Activated CD4-positive, alpha-beta T cell treated with anti-CD3 and anti-CD28 coated beads for 48 hours (primary cell): ENCODE measurements at places on chromosomes 2 and 18.

GRCh38 chr2:232085826-232086425 lies 124.4 kb downstream of the DIS3L2 start:
- DNase-seq = no peak

- DNase-seq = no peak
Observed at GRCh38 chr2:230137902-230138539, 69.3 kb upstream of the SLC16A14 start.

DNA sequence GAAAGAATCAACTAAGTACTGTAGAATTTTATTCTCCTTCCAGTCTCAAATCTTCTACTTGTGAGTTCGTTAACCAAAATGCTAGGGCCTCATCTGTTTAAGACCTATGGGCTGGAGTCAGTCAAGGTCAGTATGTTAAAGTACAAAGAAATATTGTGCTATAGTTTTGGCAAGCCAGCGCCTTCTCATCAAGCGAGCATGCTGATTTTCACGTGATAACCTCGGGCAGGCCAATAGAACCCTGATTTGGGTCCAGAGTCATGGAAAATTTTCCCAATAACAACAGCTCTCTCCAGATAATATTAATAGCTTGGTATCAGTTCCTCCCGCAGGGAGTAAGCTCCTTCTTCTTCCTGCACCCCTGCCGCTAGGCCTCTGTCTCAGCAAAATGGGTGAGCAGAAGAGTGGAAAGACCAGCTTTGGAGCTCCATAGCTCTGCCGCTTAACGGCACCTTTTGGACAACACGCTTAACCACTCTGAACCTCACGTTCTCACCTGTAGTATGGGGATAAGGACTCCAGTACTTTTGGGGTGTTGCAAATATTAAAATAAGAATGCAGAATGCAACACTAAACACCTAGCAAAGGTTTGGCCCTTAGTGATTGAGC lies 11.7 kb downstream of the CABLES1 start:
- DNase-seq = no peak

DNA sequence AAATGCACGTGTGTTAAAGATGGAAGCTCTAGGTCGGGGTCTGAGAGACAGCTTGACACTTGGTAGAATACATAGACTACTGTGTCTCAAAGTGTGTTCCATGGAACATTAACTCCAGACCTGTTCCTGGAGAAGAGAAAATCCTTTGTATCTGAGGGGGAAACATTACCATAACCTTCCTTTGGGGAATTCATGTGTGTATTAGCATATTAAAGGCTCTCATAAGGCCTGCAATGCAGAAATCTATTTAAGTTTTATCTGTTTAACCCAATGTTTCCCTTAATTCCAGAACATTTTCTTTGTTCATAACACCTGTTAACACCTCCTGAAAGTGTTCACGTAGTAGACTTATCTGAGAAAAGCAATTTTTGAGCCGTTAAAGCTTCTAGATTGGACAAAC lies 99.5 kb downstream of the PLB1 start:
- no peak for DNase-seq

DNA sequence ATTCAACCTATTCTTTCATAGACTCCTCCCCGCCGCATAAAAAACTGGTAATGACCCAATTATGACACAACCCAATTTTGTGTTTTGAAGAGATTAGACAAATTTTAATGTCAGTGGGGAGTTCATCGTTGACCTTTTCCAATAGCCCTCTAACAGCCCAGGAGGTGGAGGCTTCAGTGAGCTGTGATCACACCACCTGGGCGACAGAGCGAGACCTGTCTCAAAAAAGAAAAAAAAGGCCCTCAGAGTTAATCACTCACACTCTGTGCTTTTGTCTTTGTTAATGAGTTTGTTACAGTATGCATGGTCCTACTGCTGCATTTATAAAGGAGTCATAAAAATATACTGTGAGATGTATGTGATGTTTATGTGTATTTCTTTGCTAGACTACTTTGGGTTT lies 510.6 kb downstream of the CPS1 start:
- no peak for DNase-seq

GRCh38 chr18:61946449-61946848 lies 53.6 kb upstream of the RNF152 start:
- DNase-seq = no peak

DNA sequence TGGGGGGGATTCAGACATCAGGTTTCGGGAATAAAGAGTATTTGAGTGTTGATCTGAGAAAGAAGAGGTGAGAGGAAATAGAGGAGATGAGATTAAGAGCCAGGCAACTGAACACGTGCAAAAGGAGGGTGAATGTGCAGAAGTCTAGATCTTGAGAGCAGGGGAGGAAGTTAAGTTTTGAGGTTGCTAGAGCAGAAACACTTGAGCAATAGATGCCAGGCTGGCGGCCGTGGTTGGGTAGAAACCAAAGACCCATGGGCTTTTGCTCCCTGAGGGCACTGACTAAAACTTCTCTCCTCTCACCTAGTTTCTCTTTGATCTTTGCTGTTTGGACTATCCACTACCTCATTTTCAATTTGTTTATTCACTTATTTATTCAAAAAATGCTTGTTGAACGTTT lies 116.0 kb downstream of the CDC42EP3 start:
- DNase-seq = peak; percentile 22

- no peak for DNase-seq
Observed at GRCh38 chr18:55083461-55083860, 124.2 kb upstream of the CCDC68 start.

- no peak for DNase-seq
Observed at GRCh38 chr2:168528016-168528415, 71.9 kb downstream of the CERS6 start.

DNA sequence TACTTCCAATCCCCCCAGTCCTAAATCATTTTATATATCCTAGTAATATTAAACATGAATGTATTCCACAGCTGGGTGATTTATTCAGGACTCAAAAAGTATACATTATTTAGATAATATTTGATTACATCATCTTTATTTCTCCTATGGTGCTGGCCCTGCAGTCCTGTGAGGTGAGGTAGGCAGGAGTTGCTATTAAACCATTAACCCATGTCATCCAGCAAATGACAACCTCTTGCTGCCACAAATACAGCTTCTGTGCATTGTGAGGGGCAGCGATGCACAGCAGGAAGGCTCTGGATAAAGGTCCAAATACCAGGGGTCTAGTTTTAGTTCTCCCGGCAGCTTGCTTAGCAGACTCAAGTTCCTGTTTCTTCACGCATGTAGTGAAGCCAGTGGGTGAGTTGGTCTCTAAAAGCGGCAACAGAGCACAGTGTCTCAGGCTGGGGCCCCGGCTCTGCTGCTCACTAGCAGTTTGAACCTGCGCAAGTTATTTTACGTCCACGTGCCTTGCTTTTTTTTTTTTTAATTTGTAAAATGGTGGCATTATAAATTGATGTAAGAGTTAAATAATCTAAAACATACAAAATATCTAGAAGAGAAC lies 36.1 kb downstream of the INSIG2 start:
- no peak for DNase-seq

GRCh38 chr2:231725476-231725875 lies 17.2 kb downstream of the PTMA start:
- DNase-seq = no peak

DNA sequence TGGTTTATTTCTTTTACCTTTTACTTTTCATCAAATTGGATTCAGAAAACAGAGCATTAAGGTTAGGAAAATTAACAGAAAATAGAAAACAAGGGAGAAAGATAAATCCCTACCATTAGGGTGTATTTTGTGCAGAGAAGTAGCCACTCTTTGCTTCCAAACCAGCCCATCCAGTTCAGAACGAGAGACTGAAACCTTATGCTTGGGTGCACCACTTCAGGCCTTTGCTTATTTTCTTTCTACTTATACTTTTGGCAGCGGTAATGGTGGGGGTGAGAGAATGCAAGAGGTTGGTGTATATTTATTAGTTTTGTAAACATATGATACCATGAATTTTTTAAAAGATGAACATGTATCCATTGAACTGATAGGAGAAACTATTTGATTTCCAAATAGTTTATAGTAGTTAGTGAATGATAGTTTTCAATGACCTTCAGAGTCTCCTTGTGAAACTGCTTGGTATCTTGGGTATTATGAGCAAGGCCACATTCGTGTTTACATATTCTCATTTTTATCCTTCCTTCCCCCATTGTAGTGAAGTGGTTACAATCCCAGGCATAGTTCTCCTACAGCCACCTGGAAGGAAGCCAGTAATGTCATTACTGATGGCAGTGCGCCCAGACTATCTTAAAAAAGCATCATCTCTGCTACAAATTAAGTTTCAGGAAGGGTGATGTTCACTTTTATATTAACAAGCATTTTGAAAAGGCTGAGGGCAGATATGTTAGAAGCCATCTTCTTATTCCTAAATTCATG lies 60.8 kb downstream of the MFSD6 start:
- no peak for DNase-seq

DNA sequence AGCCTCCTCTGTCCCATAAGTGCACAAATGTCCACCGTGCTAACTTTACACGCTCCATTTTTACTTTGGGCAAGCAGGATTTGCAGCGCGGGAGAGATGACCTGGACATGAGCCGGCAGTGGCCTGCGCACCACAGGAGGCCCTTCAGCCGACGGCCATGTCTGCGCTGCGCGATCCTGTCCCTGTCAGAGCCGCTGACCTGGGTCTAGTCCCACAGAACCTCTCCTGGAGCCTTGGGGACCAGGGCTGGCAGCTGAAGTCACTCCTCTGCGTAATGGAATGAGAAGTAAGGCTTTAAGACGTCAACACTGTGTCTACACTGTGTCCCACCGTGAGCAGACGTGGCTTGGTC lies 29.6 kb downstream of the ADI1 start:
- DNase-seq = no peak

GRCh38 chr2:206001912-206002311 lies 84.1 kb downstream of the INO80D start:
- no peak for DNase-seq

DNA sequence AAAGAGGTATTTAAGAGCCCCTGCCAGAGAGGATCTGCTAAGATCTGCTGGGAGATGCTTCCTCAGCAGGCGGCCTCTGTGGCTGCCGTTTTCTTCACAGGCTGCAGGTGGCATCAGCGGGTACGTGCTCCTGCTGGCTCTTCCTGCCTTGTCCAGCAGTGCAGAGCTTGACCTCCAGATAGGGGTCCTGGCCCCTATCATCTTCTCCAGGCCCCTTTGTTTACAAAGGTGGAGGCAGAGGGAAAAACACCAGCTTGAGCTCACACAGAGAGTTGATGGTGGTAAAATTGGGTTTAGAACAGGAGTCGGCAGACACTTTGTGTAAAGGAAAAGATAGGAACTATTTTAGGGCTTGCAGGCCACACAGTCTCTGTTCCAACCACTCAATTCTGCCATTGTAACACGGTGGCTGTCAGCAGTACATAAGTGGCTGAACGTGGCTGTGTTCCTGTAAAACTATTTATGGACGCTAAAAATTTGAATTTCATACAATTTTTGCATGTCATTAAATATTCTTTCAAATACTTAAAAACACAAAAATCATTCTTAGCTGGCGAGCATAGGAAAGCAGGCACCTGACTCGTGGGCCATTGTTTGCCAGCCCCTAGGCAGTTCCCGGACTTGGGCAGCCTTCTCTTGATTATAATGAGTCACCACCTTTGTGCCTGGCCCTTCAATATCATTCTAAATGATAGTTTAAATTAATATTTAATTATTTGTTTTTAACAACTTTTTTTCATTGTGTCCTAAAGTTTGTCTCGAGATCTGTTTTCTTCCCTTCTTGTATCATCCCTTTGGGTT lies 98.2 kb upstream of the B3GNT7 start:
- DNase-seq = peak; percentile 37

GRCh38 chr2:215299337-215299859 lies 12.5 kb upstream of the ATIC start:
- DNase-seq = no peak

DNA sequence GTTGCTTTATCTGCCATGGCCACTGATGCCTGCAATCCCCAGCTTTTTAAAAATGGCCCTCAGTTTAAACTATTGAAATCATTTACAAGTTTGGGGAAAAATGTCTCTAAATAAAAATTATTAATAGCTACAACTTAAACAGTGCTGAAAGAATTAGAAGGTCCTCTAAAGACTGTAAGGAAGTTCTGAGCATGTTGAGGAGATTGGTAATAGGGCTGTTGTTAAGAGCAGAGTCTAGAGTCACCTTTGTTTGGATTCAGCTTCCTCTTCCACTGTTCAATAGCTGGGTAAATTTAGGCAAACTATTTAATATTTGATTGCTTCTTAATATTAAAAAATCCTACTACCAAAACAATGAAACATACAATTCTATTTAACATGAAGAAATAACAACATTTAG lies 1127.1 kb upstream of the DDX18 start:
- no peak for DNase-seq

- DNase-seq = no peak
Observed at GRCh38 chr2:174142290-174142689, 106.0 kb downstream of the OLA1 start.

- no peak for DNase-seq
Observed at GRCh38 chr2:208320686-208321085, 54.6 kb downstream of the PIKFYVE start.

DNA sequence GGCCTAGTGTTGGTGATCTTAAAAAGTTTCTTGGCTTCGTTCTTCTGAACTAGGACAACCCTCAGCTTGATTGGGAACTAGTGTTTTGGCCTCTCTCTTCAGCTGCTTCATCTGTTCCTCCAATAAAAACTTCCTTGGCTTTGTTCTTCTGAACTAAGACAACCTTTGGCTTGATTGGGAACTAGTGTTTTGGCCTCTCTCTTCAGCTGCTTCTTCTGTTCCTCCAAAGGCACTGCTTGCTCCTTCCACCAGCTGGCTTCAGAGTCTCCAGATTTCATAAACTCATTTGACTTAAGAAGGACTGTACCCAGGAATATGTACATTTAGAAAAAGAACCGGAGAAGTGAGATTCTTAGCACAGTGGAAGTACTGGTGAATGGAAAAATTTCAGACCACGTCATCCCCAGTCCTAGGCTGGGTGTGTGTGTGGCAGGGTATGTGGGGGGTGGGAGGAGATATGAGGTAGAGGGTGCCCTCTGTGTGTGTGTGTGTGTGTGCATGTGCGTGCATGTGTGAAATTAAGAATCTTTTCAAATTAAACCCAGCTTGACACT lies 20.4 kb downstream of the IL1R2 start:
- no peak for DNase-seq

GRCh38 chr2:51424418-51424817 lies 392.5 kb upstream of the NRXN1 start:
- no peak for DNase-seq

GRCh38 chr2:188326669-188327301 lies 35.1 kb downstream of the GULP1 start:
- DNase-seq = no peak

DNA sequence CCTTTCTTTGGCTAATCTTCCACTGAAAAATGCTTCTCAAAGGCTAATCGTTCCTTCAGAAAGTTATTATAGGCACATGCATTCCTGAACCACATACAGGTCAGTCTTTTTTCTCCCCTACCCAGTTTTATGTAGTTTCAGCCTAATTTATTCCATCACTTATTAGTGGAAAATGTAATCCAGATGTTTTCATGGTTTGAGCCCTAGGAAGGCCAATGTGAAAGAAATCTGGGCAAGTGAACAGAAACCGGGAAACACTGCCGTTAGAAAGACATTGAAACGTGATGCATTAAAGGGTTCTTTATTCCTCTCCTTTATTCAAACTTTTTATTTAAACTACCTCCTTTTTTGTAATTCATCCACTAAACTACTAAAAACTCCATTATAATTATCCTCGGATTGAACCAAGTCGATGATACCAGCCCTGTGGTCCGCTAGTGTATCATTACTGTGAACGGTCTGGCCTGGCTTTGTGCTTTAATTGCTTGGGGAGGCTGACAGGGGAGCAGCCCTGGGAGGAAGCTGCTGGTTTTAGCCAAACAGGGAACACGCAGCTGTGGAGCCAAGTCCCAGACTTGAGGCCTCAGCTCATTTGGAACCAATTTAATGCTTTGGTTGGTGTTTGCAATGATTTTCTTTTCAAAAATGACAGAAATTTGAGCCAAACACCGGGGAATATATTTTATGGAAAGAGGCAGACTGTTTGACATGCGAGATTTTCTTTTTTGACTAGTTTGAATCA lies 149.2 kb downstream of the ARHGAP28 start:
- no peak for DNase-seq

GRCh38 chr2:108189316-108189715 lies 50.5 kb upstream of the SULT1C3 start:
- DNase-seq = no peak
